AG09319 (cell line): ENCODE measurements at places on chromosomes 2 and 18.

- DNase-seq = no peak
These were observed 29.8 kb upstream of the YES1 start for GRCh38 chr18:841647-842370.

GRCh38 chr2:38797250-38797676 lies 19.3 kb downstream of the GEMIN6 start:
- no peak for DNase-seq

DNA sequence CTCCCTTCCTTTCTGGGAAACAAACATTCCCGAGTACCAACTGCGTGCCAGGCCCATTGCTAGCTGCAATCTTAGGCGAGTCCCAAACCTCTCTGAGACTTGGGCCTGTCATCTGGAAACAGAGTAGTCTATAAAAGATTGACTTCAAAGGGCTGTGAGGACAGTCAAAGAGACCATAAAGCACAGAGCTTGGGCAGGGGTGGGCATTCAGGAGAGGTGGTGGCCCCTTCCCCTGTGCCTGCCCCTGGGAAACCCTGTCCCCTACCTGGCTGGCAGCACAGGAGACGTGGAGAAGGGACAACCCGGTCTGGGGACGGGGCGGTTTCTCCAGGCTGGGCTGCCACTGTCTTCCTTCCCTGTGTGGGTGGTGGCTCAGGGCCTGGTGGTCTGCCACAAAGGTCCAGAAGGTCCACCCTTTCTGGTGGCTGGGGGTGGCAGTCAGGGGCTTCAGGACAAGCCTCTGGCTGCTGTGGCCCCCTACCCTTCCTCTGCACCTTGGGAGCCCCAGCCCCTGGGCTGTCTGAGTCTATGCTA lies 33.9 kb upstream of the FOSL2 start:
- DNase-seq = no peak

DNA sequence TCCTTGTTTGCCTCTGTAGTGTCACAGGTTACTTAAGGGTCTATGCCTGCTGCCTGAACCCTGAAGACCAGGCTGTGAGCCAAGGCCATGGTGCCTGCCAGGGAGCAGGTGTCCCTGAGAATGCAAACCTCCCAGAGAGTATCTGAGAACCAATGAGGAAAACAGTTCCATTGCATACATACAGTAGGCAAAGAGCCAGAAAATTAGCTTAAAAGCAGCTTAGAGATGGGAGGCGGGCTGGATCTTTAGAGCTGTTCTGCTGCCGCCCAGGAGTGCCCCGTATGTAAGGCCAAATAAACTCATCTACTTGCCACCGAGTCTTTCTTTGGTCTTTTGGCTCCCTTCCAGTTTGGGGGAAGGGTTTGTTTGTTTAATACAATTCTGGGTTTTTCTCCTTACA lies 327.9 kb downstream of the CLIP4 start:
- no peak for DNase-seq

DNA sequence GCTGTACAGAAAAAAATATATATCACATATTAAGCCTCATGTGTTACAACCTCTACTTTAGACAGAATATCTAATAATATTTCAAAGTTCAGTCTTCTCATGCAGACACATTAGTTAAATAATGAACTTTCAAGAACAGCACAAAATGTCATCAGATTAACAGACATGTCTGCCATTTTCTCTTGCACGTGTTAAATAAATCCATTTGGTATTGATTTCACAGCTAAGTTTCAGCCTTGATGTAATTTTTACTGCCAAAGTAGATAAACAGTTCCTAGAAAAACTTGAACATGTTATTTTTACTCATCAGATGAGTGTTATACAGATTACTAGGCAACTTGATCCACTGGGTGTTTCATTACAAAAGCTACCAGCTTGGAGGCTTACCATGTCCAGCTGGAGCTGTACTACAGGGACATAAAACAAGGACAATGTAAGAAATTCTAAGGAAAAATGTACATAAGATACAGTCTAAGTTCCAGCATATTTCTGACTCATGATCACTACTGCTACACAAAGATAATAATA lies 290.7 kb upstream of the DDX18 start:
- no peak for DNase-seq
